ENCODE measurements at places on chromosomes 7 and 10.

DNA sequence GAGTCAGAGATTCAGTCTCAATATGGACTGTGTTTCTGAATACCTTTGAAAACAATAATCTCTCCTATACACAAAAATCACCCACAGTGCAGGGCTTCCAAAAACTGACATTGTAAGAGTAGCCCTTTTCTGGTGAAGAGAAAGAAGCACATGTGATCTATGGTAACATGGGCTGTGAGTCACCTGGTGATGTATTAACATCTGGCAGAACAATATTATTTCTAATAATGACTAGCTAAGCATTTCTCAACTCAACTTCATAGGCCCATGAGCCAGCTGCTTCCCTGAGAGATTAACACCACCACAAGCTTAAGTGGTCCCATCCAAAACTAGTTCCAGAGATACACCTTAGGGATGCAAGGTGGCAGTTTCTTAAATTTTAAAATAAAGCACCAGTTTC is 331.0 kb upstream of the NRP1 start:
- no peak for DNase-seq

- no peak for DNase-seq
These were observed 52.5 kb downstream of the WNT2 start for GRCh38 chr7:117270371-117270770.

DNA sequence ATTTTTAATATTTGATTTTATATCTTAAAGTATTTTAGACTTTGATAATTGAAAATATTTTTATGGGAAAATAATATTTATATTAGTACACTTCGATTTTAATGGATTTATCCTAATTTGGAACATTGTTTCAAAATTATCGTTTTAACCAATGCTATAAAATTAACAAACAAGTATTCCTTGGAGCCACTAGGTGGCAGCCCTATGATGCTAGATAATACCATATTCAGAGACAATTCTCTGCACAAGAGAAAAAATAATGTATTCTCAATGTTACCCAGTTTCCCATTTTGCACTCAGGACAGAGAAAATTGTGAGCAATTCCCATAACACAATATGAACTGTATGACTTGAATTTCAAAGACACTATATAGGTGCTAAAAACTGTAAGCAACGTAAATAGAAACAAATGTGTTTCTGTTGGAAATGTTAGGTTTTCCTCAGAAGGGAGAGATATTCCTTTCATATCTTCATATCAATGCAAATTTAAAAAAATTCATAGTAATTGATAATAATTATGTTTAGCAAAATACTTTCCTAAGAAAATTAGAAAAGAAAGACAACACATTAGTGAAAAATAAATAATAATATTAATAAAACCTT is 237.8 kb downstream of the SEMA3E start:
- DNase-seq = no peak

- DNase-seq = no peak
These were observed 193.5 kb upstream of the C7orf33 start for GRCh38 chr7:148397056-148397455.

- DNase-seq = no peak
These were observed 29.3 kb upstream of the PDCD4 start for GRCh38 chr10:110842326-110842904.

GRCh38 chr7:23662124-23662983 is 17.6 kb upstream of the FAM221A start:
- DNase-seq = no peak

DNA sequence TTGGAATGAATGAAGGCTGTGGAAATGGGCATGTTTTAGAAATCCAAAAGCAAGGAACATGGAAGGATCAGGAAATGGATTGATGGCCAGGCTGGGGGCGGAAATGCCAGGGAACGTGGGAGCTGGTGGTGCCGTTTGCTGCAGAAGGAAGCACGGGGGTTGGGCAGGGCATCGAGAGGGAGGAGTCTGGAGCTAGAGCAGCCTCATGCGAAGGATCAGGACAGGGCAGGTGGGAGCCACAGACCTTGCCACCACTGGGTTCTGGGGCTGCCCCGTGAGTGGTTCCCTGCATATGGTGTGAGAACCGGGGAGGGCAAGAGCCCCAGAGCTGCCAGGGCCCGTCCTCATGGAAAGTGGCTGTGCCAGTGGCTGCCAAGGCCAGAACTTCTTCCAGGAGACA is 193.8 kb upstream of the ZNF32 start:
- no peak for DNase-seq

- no peak for DNase-seq
These were observed 206.2 kb downstream of the PPP1R9A start for GRCh38 chr7:95113590-95113989.

DNA sequence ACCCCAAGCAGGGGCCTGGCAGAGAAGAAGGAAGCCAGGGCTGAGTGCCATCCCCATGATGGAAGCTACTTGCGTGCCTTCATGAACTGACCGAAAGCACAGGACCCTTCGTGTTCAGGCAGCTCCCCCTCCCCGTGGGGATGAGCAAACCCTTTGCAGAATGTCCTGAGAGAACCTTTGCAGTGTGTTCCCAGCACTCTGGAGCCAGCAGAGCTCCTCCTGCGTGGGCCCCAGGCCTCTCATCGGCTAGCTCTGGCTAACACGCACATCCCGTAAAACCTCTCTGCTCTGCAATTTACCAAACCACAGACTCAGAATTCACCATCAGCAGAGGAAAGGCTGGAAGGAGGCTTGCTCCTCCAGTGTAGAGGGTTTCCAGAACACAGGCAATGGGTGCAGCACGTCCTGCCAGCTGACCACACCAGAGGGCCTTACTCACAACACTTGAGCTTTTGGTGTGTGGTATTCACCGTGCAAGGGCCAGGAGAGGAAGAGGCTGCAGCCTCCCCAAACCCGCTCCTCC is 3.1 kb downstream of the SH3PXD2A start:
- DNase-seq = no peak

- DNase-seq = no peak
These were observed 34.4 kb upstream of the ETV1 start for GRCh38 chr7:14023838-14024237.

DNA sequence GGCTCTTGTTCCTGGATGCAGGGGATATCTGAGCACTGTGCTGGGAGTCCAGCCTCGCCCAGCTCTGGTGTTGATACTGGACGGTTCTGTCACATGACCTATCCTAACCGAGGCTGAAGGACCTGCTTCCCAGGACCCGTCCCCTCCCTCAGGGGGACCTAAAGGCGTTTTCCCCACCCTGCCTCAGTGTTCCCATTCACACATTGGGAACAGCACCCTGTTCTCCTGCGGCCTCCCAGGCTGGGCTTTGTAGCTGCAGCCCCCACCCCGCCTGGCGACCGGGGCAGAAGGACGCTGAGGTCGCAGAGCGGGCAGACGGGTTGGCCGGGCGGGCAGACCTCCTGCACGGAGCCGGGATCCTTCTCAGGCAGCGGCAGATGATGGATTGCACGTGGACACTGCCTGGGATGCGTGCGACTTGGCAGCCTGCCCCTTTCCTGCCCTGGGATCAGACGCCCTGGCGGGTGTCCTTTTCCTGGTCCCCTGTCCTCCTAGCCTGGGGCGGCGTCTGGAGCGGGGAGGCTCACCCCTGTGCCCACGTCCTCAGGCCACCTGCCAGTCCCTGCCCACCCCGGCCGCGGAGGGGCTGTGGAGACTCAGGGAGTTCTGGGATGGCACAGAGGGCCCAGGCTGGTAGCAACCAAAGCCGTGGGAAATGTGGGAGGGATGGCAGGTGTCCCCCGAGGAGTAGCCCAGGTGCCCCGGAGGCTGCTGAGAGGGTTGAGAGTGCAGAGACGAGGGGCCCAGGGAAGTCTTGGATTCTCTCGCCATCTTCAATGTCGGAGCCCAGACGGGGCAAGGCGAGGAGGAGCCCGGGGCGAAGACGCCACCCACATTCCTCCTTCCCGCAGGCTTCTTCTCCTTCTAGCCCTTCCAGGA is 17.2 kb upstream of the PSMG3 start:
- DNase-seq = no peak

DNA sequence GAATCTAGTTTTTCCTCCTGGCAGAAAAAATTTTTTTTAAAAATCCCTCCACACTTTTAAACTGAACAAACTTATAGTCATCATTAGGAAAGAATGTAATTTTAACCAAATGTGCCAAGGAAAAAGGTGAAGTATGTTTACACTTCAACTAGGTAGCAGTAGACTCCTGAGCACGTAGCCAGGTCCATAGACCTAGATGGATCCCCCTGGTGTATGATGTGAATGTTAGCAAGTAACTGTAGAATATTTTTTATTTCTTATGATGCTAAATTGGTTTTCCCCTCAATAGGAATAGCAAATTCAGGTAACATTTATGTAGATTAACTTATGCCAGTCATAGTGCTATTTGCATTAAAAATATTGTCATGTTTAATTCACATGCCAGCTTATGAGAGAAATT is 19.6 kb downstream of the CABCOCO1 start:
- no peak for DNase-seq

- no peak for DNase-seq
These were observed 218.6 kb downstream of the CELF2 start for GRCh38 chr10:11236234-11236633.

- no peak for DNase-seq
These were observed 57.0 kb downstream of the NUDCD3 start for GRCh38 chr7:44433255-44434022.

GRCh38 chr7:36985866-36986400 is 261.6 kb upstream of the AOAH start:
- no peak for DNase-seq

- DNase-seq = no peak
These were observed 236.3 kb upstream of the CTBP2 start for GRCh38 chr10:125396676-125397075.

DNA sequence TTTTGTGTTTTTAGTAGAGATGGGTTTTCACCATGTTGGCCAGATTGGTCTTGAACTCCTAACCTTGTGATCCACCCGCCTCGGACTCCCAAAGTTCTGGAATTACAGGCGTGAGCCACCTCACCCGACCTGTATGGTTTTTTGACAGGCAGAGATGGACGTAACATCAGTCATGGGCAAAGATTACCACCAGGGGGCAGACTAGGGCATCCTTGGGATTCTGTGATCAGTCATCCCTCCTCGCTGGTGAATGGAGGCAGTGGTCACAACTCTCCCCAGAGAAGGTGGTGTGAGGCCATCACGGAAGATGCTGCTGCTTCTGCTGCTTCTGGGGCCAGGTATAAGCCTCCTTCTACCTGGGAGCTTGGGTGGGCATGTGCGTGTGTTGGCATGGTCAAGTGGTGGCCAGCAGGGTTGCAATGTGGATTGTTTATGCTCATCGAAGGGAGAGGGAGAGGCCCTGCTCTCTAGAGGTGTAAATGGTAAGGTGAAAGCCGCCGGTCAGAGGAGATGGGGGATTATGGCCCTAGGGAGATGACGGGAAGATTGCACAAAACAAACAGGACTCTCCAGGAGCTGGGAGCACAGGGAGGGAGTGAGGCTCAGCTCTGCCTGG is 122.7 kb upstream of the PRSS1 start:
- DNase-seq = peak; percentile 62

DNA sequence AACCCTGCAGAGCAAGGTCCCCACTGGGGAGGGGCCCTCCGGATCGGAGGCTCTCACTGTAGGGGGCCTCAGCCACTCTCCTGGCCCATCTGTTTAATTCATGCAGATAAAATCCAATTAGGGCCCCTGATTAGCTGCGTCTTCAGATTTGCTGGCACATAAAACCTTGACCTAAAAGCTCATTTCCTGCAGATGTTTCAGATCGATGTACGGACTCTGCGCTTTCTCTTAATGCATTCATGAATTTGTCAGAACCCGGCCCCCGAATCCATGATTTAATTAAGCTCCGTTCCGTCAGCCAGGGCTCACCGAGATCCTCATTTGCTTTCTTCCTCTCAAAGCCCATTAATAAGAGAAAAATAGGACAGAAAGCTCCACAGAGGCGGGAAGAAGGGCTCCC is 40.0 kb upstream of the FOXL3 start:
- DNase-seq = no peak

DNA sequence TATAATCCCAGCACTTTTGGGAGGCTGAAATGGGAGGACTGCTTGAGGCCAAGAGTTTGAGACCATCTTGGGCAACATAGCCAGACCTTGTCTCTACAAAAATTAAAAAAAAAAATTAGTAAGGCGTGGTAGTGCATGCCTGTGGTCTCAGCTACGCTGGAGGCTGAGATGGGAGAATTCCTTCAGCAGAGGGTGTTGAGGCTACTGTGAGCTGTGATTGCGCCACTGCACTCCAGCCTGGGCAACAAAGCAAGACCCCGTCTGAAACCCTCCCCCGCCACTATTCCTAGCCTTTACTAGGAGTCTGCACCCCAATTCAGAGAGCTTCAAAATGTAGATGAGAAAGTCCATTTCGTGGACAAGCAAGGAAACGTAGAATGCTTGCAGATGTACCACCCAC is 95.2 kb downstream of the PRPF18 start:
- no peak for DNase-seq

GRCh38 chr7:50264908-50265307 is 39.6 kb upstream of the IKZF1 start:
- DNase-seq = no peak

DNA sequence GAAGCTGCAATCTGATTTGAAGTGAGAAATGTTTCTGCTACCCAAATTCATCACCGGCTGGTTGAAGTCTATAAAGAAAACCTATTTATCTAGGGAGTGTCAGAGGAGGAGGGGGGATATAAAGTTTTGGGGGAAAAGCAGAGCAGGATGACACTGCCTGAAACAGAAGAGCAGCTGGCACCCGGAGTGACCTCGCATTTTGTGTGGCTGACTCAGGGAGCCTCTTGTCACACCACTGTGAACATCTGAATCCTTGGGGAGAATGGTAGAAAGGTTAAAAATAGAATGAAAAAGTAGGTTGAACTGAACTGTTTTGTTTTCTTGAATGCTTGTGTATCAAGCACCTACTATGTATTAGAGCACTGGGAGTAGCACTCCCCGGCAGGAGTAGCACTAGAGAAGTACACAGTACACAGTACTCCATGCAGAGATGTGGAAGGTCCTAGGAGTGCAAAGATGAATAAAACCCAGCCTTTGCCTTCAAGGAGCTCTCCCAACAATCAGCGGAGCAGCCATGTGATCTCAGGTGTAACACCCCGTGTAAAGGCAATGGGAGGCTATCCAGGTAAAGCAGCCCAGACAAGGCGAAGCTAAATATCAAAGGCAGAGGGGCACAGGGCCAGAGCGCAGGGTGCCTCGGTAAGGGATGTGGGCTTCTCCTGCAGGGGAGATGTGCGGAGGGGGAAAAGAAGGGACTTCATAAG is 13.5 kb downstream of the CRTAC1 start:
- DNase-seq = no peak

- DNase-seq = no peak
These were observed 1.5 kb upstream of the GRIFIN start for GRCh38 chr7:2477447-2478398.

DNA sequence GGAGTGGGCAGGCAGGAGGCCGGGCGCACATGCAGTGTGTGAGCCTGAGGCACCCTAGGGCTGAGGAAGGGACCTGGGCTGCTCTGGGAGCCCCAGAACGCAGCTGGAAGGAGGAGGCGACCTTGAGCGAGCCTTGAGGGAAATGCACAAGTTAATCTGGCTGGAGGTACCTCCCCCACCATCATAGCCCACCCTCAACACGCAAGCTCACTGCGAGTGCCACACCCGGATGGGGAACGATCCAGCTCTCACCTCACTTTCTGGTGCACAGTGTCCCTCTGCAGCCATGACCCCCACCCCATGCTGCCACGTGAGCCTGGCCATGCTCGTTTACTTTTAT is 162.4 kb upstream of the PPP2R2D start:
- DNase-seq = no peak
